CD4-positive, CD25-positive, alpha-beta regulatory T cell (primary cell): ENCODE measurements at places on chromosomes 4 and X.

GRCh38 chrX:101265869-101266428, 25.2 kb downstream of the TAF7L start:
- no peak for DNase-seq

DNA sequence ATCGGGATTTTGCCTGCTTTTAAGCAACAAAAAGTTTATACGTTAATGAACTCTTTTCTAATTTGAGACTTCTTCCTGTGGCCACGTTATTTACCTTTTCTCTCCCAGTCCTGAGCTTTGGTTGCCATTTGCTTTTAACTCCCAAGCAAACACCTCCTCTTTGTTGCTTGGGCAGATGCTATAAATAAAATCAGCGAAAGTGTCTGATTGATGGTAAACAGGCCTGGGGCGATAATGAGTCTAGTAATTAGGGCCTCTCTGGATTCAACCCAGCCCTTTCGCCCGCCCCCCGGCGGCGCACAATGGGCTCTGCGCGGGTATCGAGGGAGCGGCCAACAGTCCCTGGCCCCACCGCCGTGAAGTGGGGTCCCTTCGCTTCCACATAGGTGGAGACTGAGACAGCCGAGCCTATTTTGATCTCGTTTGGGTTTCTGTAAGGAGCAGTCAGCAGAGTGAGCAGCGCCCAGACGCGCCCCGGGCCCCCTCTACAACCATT, 790 bp downstream of the CLGN start:
- no peak for DNase-seq

GRCh38 chrX:148609515-148610327, 109.3 kb downstream of the AFF2 start:
- peak; percentile 2 for DNase-seq

GRCh38 chrX:58025979-58026378, 115.7 kb upstream of the ZXDA start:
- DNase-seq = peak; percentile 50

GRCh38 chrX:16930392-16930791, 16.1 kb upstream of the REPS2 start:
- DNase-seq = no peak

DNA sequence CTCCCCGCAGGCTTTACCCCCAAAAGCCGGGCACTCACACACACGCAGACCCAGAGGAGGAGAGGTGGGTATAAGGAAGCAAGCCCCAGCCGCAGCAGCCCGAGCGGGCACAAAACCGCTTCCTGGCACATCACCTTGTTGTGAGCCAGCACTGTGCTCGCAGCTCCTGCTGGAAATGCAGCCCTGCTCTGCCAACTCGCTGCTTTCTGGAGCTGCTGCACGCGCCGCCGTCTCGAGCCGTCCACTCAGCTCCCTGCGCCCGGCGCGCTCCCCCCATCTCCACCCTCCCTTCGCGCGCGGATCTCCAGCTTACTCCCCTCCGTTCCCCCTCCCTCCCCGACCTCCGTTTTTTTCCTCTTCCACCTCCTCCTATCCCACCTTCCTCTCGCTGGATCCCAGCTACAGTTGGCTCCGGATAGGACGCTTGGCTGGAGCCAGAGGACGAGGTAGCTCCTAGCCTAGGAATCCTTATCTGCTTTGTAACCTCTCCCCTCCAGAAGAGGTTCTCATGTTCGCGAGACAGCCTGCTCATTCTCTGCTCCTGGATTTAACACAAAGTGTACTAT, at the start of gene SPOCK3:
Gene SPOCK3 (minus strand): TSS at position 179 of the 566 bp plus-strand sequence.
- peak; percentile 1 for DNase-seq

DNA sequence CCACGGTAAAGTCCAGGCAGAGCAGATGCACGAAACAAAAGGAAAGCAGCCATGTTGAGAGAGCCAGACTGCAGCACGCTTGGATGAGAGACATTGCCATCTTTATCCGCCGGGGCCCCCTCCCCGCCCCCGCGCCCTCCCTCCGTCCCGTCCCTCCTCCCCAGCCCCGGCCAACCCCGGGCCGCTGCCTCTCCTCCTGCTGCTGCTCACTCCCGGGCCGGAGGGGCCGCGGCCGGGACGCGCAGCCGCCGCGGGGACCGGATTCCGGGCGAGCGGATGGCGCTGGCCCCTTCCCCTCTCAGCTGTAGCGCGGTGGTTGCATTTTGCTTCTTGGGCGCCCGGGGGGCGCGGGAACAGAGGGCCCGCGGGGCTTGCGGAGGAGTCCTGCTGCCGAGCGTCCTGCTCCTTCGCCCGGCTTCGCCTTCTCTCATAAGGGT, 542 bp downstream of the RNF150 start:
- no peak for DNase-seq

DNA sequence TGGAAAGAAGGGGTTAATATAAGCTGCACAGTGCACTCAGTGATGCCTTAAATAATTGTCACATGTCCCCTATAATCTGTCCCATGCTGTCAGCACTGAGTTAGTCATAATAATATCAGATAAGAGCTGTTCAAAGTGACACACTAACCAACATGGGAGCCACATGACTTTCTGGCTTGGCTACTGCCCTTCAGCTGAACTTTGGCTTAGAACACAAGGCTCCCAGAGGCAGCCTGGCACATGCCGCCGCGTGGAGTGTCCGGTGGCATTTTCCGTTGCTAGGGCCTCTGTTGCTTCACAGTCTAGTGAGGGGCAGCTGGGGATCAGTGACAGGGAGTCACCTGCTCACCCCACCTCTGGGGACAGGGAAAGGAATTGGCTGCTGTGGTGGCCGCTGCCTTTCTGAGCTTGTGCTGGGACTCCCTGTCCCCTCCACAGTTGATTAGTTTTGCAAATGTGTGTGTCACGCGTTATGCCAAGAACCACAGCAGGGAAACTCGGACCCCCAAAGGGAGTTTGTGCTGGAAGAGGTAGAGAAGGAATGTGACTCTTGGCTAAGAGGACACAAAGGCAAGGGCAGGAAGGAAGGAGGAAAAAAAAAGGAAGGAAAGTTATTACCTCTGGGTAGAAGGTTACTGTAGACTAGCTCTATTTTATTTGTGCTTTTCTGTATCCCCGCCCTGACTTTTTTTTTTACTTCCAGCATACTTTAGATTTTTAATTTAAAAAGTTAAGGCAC, 41.1 kb upstream of the PPARGC1A start:
- DNase-seq = no peak

- no peak for DNase-seq
Measured at GRCh38 chr4:87848622-87849351, 16.0 kb downstream of the MEPE start.

GRCh38 chr4:155974476-155974749, 20.7 kb upstream of the CTSO start:
- no peak for DNase-seq

- no peak for DNase-seq
Measured at GRCh38 chr4:55736605-55737183, 82.9 kb upstream of the EXOC1L start.

DNA sequence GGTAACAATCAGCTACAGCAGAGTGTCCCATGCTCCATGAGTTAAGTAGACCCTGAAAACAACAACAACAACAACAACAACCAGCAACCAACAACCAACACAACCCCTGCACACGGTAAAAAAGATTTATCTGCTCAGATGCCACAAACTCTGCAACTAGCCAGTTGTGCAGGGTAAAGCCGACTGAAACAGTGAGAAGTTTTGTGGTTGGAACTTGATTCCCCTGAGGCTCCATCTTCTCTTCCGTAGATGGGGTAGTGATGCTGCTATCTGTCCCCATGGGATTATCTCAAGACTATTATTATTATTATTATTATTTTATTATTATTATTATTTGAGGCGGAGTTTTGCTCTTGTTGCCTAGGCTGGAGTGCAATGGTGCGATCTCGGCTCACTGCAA, 50.6 kb upstream of the RAPGEF2 start:
- no peak for DNase-seq

DNA sequence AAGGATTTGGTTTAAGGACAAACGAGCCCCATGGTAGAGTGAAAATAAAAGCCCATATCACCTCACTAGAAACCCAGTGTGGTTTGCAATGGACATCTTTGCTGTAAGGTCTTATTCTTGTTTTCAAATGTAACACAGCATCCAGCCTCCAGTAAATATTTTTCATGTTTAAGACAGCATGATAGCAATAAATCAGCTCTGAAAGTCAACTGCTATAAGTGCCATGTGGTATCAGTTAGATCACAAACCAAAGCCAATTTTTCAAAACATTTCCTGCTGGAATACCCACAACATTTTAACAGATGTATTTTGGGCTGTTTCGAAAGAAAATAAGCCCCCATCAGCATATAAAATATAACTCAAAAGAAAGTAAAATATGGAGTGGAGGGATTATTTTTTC, 24.0 kb upstream of the SCML1 start:
- no peak for DNase-seq

GRCh38 chrX:107701493-107702121, 73.3 kb downstream of the PRPS1 start:
- DNase-seq = no peak

DNA sequence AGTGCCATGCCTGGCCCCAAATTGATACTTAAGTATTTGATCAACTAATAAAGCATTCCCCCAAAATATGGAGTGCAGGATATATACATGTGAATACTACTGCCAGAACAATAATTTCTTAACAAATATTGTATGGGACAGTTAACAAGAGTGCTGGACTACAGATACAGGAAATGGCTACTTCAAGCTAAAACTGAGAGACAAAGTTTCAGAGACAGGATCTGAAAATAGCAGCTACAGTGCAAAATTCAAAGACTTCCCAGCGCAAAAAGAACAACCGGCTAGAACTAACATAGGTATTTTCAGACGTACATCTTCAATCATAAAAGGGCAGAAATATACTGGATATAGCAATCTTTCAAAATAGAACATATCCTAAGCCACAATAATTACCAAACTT, 6.3 kb downstream of the ATRX start:
- no peak for DNase-seq

DNA sequence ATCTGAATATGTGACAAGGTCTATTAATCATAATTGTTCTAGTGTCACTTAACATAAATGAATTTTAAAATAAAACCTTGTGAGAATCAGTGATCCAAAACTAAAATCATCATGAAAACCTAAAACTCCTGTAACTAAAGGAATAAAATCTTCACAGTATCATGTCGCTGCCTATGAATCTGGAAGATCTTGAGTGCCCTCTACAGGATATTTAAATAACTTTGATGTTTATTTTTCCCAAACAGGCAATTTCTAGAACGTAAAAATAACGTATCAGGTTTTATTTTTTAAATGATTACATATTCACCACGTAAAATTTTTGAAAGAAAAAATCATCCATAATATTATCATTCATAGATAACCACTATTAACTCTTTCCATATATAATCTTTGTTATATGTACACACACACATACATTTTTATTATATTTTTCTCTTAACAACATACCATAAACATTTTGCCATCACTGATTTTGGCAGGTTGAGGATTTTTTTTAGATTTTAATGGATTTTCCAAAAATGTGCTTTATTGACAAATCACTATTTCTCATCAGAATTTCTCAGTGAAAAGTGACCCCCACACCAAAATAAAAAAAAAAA, 79.6 kb downstream of the COMMD8 start:
- DNase-seq = no peak

- no peak for DNase-seq
Measured at GRCh38 chrX:39857780-39858179, 240.0 kb downstream of the BCOR start.
